ENCODE measurements at places on chromosomes 2 and 18.

DNA sequence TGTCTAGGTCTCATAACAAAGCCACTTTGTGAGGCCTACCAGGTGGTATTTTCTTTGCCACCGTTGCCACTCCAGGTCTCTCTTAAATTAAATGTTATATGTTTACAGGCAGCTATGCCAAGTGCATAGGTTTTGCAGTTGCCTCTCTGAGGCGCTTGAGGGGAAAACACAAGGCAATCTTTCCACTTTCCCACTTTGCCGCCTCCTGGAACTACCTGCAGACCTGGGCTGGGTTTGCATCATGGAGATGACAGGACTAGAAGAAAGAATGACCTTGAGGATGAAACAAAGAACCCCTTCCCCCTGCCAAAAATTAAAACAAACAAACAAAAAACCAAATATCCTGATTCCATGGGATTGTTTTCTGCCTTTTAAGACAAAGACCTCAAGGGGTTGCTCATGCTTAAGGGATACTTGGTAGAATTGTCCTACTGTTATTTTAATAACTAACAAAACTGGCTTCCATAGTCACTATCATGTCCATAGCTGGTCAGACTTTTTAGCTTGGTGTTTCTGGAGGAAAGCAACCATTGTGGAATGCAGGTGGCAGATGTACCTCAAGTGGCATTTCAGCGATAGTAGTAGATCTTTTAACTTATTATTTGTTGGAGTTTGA is 159.9 kb downstream of the PRPF40A start:
- peak; percentile 30 for DNase-seq

GRCh38 chr2:240392948-240393830 is 42.3 kb upstream of the GPC1 start:
- no peak for DNase-seq

GRCh38 chr18:46421973-46422551 is 235.0 kb downstream of the LOXHD1 start:
- no peak for DNase-seq

GRCh38 chr2:194346193-194346592 is 1310.8 kb upstream of the SLC39A10 start:
- no peak for DNase-seq

DNA sequence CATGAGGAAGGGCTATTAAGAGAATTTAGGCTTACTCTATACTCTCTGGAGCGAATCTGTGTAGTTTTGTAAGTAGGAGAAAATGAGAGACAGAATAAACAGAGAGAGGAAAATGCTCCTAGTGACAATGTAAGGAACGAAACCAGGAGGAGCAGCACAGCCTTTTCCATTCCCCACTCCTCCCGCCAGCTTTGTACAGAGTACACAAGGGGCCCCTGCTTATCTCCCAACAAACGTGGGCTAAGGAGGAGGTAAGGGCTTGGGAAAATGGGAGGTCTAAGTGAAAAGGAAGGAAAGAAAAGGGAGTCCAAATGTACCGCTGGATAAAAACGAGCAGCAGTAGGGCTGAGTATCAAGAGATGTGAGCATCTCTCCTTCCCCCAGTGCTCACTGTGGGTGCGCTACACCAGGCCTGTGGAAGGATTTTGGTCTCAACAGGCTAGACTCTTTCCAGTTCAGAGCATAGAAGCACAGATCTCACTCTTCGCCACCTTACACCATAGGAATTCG is 12.1 kb upstream of the IHH start:
- DNase-seq: no peak

DNA sequence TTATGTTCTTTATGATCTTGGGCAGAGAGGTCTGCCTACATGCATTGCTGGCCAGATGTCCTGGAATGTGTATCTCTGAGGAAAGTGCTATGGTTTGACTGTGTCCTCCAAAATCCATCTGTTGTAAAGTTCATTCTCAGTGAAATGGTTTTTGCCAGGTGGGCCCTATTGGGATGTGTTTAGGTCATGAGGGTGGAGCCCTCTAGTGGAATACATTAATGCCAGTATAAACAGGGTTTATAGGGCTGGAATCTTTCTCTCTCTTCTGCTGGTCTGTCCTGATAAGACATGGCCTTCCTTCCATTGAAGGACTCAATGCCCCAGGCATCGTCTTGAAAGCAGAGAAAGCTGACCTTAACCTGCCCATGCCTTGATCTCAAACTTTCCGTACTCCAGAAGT is 258.5 kb downstream of the RPIA start:
- no peak for DNase-seq

DNA sequence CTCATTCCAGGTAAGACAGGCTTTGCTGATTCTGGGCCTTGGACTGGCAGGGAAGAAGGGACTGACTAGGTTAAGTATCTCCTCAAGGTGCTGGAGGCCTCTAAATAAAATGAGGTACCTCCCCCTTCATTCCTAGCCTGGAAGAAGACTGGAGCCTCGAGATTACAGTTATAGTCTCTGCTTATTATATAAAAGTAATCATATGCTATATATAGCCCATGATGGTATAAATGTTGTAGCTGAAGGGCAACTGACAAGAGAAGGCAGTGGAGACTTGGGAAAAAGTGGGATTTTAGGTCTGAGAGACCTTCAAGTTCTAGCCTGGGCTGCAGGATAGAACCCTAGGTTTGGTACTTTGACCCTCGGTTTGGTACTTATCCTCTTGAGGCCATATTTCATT is 248.3 kb downstream of the PLCL1 start:
- no peak for DNase-seq

GRCh38 chr2:221822416-221822815 is 250.3 kb upstream of the EPHA4 start:
- no peak for DNase-seq

DNA sequence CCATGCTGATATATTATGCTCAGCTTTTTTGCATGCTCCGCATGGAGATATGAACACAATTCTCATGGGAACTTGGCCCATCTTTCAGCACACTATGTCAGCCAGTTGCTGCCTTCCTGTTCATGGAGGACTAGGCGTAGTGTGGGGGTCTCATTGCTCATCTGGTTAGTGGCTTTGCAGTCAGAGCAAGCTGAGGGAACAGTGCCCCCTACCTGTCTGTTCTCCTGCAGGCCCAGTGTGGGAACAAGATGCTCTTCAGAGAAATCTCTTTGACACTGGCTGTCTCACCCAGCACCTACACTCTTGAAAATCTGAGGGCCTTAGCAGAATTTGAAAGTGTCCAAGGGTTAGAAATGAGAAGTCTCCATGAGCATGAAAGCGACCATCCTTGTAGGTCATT is 47.1 kb downstream of the SPTBN1 start:
- no peak for DNase-seq

GRCh38 chr2:182585001-182585400 is 131.1 kb upstream of the DNAJC10 start:
- DNase-seq: no peak

DNA sequence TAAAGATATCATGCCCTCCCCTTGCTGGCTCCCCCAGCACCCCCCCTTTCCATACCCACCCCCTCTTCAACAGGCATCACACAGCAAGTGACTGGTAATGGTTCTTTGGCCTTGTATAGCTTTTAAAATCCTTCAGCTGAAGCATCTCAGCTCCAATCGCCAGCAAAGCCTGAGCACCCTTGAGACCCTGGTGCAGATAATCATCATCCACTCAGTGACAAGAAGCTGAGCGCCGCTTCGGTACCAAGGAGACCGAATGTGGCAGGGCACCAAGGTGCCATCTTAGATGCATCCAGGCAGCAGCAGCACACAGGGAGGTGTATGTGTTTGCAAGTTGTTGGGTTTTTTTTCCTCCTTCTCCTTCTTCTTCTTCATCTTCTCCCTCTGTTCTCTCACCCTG is 232.7 kb downstream of the BCL11A start:
- DNase-seq: no peak

DNA sequence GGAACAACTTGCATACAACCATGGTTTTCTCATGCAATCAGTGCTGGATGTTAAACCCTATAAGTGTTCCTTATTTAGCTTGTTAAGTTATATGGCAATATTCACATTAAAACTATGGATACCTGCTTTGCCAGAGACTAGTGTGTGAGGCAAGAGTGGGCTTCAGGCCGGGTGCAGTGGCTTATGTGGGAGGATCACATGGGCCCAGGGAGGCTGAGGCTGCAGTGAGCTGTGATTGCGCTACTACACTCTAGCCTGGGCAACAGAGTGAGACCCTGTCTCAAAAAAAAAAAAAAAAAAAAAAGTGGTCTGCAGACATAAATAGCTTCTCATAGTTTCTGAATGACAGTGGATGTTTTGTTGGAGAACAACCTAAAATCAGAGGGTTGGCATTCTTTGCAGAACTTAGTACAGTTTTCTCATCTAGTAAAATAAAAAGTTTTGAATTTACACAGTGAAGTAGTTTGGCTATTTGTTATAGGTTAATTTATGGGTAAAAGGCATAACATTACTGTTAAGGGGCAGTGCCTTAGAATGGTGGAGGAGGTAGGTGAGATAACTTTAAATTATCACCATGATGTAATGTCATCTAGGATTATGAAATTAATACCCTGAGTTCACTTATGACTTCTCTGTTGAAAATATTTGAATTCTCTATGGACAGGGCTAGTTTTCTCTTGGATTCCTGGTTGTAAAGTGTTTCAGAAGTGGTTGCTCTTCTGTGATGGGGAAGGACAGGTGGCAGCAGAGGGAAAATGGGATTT is 5.3 kb downstream of the CERS6 start:
- DNase-seq: no peak

GRCh38 chr18:36038102-36038663 is 29.2 kb downstream of the RPRD1A start:
- no peak for DNase-seq

DNA sequence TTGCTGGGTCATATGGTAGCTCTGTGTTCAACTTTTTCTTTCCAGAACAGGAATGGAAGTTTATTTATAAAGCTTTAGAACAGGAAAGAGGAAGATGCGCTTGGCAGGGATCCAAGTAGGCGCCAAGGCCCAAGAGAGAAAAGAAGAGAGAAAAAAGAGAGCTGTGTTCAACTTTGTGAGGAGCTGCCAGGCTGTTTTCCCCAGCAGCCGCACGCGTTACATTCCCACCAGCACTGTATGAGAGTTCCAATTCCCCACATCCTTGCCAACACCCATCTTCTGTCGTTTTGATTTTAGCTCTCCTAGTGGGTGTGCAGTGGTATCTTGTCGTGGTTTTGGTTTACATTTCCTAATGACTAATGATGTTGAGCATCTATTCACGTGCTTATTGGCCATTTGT is 51.4 kb downstream of the KCNF1 start:
- DNase-seq: no peak

DNA sequence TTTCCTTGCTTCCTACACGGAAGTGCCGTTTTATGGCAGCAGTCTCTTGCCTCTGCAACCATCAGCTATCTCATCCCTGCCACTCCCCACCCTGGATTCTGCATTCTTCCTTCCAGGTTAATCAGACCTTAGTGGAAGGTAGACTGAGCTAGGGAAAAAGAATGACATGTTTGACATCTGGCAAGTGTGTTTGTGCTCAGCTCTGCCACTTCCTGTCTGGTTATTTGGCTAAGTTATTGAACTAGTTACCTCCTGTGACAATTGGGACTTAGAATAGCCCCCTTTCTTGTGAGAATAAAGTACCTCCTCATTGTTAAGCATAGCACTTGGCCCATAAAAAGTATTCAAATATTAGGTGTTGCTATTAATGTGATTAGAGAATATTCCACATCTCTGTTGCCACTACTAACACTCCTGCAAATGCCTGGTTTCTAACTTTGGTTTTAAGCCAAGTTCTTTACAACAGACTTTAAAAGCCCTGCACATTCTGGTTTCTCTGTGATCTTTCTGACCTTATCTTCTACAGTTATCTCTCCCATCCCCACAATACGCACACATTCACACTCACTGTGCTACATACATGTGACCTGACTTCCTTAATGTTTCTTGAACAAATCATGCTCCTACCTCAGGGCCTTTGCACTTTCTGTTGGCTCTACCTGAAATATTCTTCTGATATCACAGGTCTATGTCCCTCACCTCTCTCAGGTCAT is 10.8 kb upstream of the MAPRE2 start:
- DNase-seq: no peak

GRCh38 chr18:26531605-26532298 is 16.6 kb downstream of the KCTD1 start:
- no peak for DNase-seq

DNA sequence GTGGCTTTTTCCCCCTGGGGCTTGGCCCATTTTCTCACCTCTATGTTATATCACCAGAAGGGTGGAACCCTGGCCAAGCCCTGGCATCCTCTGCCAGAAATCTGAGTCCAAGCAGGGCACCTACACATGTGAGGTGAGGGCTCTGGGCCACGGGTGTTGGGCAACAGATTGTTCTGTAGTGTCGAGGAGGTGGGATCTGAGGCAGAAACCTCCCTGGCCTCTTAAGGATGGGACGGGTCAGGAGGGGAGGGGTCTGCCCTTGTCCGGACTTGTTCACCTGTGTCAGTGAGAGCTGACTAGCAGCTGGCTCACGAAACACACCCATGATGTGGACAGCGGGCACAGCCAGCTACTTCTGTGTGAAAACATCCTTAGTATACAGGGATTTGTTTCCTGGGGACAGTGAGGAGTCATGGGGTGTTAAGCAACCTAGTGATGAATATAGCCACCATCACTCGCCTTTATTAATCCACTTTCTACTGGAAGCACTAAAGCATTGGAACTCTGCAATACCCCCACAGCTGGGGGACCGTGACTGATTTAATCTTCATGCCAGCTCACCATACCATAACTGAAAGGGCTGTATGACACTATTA is 35.6 kb downstream of the EPAS1 start:
- peak; percentile 53 for DNase-seq

GRCh38 chr2:69646714-69647113 is 3.2 kb upstream of the AAK1 start:
- DNase-seq: no peak
